ENCODE measurements at places on chromosomes 2 and 18.

- DNase-seq = no peak
Observed at GRCh38 chr2:134220344-134220974, 33.4 kb upstream of the MGAT5 start.

DNA sequence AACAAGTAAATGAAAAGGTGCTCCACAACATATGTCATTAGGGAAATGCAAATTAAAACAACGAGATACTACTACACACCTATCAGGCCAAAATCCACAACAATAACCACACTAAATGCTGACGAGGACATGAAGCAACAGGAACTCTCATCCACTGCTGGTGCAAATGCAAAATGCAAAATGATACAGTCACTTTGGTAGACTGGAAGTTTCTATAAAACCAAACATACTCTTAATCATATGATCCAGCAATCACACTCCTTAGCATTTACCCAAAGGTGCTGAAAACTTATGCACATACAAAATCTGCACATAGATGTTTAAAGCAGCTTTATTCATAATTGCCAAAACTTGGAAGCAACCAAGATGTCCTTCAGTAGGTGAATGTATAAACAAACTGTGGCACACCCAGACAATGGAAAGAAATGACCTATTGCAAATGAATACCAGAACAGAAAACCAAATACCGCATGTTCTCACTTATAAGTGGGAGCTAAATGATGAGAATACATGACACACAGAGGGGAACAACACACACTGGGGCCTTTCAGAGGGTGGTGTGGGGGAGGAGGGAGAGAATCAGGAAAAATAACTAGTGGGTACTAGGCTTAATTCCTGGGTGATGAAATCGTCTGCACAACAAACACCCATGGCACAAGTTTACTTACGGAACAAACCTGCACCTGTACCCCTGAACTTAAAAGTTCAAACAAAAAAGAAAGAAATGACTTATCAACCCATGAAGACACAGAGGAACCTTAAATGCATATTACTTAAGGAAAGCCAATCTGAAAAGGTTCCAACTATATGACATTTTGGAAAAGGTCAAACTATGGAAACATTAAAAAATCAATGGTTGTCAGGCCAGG, 80.4 kb downstream of the ASXL2 start:
- no peak for DNase-seq

DNA sequence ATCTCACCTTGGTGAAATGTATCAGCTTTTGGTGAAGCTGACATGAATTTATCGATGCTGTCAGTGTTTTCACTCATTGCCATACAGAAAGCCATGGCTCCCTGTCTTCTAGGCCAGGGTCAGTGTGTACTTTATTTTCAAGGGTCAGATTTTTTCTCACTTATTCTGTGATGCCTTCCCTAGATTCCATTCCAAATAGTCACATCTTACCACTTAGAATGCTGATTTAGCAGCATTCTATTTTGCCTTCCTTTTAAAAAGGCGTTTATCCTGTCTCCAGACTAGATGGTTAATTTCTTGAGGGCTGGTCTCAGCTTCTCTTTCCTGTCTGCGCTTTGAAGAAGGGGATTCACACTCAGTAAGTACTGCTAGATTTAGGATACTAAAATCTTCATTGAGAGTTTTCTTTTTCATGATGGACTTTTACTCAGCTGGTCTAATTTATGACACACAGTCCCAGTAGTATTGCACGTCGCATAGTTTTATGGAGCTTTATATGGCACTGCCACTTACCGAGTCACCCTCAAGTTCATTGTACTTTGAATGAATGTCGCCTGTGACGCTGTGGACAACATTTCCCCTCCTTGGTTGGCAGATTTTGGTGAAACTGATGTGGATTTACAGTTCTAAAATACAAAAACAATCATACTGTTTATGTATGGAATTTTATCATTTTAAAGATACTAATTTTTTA, 194.0 kb downstream of the ZNF407 start:
- DNase-seq = no peak

GRCh38 chr2:241505086-241505780, 3.2 kb downstream of the STK25 start:
- no peak for DNase-seq

DNA sequence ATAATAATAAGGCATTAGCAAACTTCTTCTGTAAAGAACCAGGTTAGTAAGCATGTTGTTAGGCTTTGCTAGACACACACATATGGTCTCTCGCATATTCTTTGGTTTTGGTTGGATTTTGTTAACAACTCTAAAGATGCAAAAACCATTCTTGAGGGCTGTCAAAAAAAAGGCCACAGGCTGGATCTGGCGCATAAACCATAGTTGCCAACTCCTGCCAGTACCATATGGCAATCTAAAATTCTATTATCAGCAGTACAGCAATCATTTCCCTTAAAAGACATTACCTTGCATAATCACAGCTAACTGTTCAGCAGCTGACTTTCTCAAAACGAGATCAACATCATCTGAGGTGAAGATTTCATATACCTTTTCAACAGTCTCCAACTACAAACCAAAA, 63.5 kb downstream of the RTTN start:
- DNase-seq = no peak

- peak; percentile 23 for DNase-seq
Observed at GRCh38 chr2:121293450-121294325, 8.7 kb upstream of the TFCP2L1 start.

DNA sequence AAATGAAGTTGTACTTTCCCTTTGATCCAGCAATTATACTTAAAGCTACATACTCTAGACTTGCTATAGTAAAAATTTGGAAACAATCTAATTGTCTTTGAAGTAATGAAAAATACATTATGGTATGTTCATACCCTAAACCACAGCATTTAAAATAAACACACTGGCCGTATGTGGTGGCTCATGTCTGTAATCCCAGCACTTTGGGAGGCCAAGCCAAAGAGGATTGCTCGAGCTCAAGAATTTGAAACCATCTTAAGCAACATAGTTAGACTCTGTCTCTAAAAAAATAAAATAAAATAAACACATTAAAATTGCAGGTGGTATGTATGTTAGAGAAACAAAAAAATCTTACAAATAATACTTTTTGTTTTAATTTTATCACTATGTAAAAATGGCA, 208.1 kb upstream of the KLHL14 start:
- DNase-seq = no peak

GRCh38 chr2:152566728-152567069, 150.6 kb downstream of the PRPF40A start:
- DNase-seq = no peak

- no peak for DNase-seq
Observed at GRCh38 chr2:232483923-232484627, 3.6 kb downstream of the ECEL1 start.

DNA sequence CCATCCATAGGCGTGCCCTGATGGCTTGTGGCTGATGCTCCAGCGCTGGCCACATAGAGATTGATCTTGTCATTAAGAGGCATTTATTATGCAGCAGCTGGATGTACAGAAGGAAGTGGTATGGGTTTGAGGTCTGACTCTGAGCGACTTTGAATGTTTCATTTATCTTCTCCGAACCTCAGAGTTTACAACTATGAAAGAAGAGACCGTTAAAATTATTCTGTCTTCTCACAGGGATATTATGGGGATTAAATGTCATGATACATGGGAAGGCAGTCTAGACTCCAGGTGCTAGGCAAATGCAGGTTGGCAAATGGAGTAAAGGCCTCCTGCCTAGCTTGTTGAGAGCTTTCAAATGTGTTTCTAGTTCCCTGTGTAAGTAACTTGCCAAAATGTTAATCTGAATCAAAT, 30.3 kb downstream of the MOGAT1 start:
- DNase-seq = peak; percentile 33

GRCh38 chr18:59700535-59700967, 3.3 kb upstream of the CCBE1 start:
- DNase-seq = no peak

All from NCI-H2171 treated with DMSO at 0.1 percent for 48 hours (cell line).